ENCODE measurements at places on chromosomes 13 and 19. TPM values are rescaled to one million over a fixed set of nuclear protein-coding genes. Genes with fewer than 3 reads are reported as not detected.

GRCh38 chr13:113489549-113490495, 689 bp downstream of the DCUN1D2 start:
- H3K4me1 ChIP-seq: peaks cover 32% of the 10 kb centered on the region
- H3K36me3 ChIP-seq: no peaks in the 10 kb centered on the region
- no peaks in the 10 kb centered on the region for H3K27me3 ChIP-seq
- peak; percentile 24 for DNase-seq
- peak overlapping the region; percentile 79 for H3K4me3 ChIP-seq

- no peak for DNase-seq
- H3K4me1 ChIP-seq: no peaks in the 10 kb centered on the region
- no peaks in the 10 kb centered on the region for H3K27me3 ChIP-seq
- H3K4me3 ChIP-seq: no peak overlapping the region
Measured at GRCh38 chr13:113979791-113980471, 6.1 kb upstream of the C13orf46 start.

The ZNF66 gene
- total RNA-seq: 6.4 TPM

DNA sequence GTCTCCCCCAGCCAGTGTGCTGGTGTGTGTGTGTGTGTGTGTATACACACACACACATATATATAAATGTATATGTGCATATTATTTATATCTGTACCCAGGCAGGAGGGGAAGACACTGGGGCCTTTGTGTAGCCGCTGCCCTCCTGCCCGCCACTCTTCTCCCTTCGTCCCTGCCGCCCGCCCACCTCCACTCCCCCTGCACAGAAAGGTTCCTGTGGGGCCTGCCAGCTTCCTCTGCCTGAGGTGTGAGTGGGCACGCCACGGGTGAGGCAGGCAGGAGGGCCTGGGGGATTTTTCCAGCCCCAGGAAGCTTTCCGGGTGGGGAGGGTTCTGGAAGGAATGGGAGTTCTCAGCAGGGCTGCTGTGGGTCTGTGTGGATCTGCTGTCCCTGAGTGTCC, 6.9 kb downstream of the IRF2BP1 start:
- no peak for DNase-seq
- peaks cover 31% of the 10 kb centered on the region for H3K4me1 ChIP-seq
- no peaks in the 10 kb centered on the region for H3K27me3 ChIP-seq

The SMIM17 gene
- total RNA-seq: not detected

DNA sequence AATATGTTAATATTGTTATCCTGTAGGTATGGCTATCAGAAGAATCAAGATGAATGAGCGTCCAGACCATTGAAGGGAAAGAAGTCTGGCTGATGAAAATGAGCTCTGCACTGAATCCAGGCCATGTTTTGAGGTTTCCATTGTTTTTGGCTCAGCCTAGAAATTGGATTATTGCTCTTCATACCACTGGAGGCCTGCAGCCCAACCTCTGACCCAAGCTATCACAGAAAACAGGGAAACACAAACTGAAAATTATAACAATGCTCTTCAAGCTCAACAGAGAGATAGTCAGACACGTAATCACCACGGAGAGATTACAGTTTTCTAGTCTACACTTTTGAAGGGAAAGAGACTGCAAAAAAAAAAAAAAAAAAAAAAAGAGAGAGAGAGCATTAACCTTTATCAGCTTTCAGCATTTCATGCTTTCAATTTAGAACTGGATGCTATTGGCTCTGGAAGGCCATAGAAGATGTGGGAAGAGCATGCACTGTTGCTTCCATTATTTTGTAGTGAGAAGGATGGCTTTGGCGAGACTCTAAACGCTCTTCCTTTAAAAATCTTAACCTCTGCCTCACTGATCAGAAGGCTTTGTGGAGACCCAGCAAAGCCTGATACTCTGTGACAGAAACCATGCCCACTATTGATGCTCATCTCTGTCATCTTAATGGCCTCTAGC, 10.8 kb downstream of the EDNRB start:
- no peak overlapping the region for H3K4me3 ChIP-seq
- H3K27ac ChIP-seq: no peak overlapping the region
- no peaks in the 10 kb centered on the region for H3K4me1 ChIP-seq
- no peaks in the 10 kb centered on the region for H3K36me3 ChIP-seq
- no peaks in the 10 kb centered on the region for H3K27me3 ChIP-seq

DNA sequence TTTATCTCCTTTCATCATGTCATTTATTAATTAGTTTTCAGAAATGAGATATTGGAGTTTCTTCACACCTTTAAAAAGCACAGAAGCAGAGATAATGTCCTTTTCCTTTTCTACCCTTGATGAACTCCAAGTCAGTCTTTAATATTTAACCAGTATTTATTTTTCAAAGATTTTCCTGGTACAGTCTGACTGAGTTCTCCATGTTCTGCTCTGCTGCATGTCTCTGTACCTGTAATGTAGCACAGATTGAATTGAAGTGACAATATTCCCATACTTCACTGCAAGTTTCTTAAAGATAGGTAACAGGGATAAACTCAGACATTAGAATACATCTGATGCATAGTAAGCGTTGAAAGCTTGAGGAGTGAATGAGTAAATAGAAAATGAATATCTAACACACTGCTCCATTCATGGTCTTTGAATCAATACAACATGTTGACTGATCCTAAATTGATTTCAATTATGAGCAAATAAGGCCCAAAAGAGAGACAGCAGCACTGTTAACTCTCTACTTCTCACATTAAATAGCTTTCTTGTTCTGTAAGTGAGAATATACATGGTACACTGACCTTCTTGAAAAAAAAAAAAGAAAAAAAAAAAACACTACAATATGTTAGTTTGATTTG, 1323.6 kb upstream of the PRR20A start:
- H3K27me3 ChIP-seq: no peaks in the 10 kb centered on the region
- H3K36me3 ChIP-seq: no peaks in the 10 kb centered on the region
- no peak overlapping the region for H3K27ac ChIP-seq
- no peak overlapping the region for H3K4me3 ChIP-seq

The ZSCAN4 gene
- total RNA-seq: not detected

Data from CD4-positive, alpha-beta T cell (primary cell).